GM13976 (cell line): ENCODE measurements at places on chromosomes 12 and 14.

GRCh38 chr14:59863806-59864525 is 6.6 kb downstream of the RTN1 start:
- no peak for DNase-seq

DNA sequence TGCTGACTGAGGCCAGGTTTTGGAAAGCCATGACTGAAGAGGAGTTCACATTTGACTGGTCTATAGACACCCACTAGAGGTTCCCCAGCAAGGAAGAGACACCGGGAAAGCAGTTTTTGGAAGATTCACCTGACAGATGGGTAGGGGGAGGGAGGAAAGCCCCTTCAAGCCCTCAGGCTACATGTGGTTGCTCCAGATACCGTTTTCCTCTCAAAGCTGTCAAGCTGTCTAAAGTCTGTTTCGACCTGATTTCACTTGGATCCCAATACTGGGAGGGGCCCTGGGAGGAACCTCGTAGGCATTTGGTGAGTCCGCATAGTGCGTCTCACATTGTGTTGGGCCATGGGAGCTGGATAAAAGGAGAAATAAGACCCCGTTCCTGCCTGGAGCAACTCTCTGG is 1.7 kb upstream of the LRP1 start:
- no peak for DNase-seq

GRCh38 chr14:103391048-103391447 is 5.8 kb downstream of the MARK3 start:
- DNase-seq = peak; percentile 54

GRCh38 chr12:45613296-45613695 is 116.2 kb upstream of the ARID2 start:
- DNase-seq = no peak

DNA sequence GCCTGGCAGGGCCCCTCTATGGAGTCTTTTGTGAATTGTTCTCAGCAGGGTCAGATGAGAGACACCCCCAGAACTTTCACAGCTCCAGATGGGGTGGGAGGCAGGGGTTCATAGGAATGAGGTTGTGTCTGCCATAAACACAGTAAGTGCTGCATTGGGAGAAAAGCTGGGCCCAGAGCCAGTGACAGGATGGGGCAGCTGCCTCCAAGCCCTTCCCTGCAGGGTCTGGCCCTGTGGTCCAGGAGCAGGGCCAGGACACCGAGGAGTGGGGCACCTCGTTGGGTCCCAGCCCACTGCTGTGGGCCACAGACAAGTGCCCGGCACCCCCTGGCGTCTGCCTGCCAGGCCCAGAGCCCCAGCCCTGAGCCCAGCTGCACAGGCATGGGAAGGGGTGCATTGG is 13.3 kb downstream of the INF2 start:
- no peak for DNase-seq

GRCh38 chr12:120242275-120242799 is 23.2 kb downstream of the PXN start:
- DNase-seq = no peak

- DNase-seq = no peak
Observed at GRCh38 chr12:123445388-123446332, 9.2 kb upstream of the RILPL2 start.
